Fibroblast of the aortic adventitia (primary cell): ENCODE measurements at places on chromosomes 16 and 17. TPM values are rescaled to one million over a fixed set of nuclear protein-coding genes. Genes with fewer than 3 reads are reported as not detected.
A peak's percentile ranks its signal among the peaks of the same experiment; 100 is the strongest.

DNA sequence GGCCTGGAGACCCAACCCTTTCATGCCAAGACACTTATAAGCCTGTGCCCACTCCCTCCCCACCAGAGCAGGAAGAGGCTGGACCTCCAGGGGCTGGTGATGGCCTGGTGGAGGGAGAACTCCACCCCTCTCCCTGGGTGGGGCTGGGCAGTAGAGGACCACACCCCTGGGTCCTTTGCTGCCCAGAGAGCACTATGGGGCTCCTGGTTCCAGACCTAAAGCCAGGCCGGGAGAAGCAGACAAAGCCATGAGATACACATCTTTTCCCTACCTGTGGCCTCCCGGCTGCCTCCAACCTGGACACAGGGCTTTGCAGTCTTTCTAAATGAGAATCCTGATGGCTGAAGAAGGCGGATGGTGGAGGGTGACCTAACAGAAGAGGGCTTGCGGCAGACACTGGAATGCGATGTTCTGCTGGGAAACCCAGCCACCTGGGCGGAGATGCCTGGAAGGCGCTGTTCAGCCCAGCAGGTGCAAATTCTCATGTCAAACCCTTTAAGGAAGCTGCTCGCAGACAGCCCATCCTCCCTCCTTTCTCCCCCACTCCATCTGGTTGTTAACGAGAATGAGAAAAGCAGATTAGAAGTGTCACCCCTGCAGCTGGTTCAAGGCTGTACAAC lies 43.9 kb upstream of the KIFC3 start:
- DNase-seq, result no peak

DNA sequence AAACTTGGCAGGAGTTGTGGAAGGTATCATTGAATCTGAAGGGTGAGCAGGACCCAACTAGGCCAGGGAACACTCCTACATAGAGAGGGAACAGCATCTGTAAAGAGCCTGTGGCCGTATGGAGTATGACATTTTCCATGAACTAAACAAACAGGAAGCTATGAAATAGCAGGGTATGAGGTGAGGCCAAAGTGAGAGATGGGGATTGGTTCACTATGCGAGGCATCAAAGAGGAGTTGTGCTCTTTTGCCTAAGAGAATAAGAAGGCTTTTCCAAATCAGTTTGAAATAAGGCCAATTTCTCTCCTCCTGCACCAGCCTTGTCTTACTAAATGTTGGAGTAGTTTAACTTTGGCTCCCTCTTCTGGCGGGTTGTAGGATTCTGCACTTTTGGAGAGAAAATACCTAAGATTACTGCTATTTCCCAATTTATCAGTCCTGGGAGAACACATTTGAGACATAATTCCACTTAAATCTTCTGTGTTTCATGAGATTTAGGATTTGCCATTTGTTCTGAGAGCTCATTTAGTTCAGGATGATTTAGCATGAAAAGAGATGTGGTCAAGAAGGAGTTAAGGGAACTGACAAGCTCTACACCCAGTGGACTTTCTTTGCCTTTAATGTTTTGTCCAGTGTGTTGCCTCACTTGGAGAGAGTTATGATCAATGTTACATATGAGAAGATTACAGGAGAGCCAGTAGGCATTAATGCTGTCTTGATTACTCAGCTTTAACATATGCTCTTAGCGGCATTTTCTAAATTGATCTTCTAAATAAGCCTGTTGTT lies 55.4 kb downstream of the TNRC6C start:
- peak; percentile 93 for DNase-seq

- DNase-seq, result no peak
These were observed 22.8 kb downstream of the TRIM25 start for GRCh38 chr17:56890906-56891674.

GRCh38 chr16:88871349-88871702 lies 4.9 kb upstream of the PABPN1L start:
- no peak for DNase-seq

- no peak for DNase-seq
These were observed 145.4 kb downstream of the SOX9 start for GRCh38 chr17:72266112-72266775.

GRCh38 chr17:81020443-81020766 lies 14.5 kb upstream of the BAIAP2 start:
- DNase-seq, result no peak

DNA sequence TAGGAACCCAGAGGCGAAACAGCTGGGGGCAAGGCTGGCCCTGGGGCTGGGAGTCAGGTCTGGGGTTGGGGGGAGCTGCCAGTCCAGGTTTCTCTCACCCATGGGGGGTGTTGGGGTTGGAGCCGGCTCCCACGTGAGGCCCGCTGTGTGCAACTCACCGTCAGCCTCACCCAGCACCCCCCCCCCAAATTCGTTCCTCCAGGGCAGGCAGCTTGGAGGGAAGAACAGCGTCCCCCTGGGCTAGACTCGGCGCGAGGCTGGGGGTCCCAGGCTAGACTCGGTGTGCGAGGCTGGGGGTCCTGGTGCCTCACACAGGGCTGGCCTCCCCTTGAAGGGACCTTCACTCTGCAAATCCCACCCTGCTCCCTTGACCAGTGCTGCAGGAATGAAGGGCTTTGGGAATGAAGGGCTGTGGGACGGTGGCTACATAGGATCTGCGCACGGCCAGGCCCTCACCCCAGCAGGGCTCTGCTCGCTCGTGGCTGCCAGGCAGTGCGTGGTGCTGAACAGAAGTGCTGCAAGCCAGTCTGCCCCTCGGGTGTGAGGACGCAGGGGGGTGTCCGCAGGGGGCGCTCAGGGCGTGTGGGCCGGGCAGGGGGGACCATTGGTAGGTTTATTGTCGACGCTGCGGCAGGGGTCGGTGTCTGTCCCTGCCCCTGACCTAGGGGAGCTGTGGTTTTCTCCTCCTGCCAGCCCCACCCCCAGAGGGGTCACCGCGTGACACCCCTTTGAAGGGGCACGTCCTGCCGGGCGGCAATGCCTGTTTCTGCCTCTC lies 74.7 kb downstream of the KLHDC4 start:
- no peak for DNase-seq

DNA sequence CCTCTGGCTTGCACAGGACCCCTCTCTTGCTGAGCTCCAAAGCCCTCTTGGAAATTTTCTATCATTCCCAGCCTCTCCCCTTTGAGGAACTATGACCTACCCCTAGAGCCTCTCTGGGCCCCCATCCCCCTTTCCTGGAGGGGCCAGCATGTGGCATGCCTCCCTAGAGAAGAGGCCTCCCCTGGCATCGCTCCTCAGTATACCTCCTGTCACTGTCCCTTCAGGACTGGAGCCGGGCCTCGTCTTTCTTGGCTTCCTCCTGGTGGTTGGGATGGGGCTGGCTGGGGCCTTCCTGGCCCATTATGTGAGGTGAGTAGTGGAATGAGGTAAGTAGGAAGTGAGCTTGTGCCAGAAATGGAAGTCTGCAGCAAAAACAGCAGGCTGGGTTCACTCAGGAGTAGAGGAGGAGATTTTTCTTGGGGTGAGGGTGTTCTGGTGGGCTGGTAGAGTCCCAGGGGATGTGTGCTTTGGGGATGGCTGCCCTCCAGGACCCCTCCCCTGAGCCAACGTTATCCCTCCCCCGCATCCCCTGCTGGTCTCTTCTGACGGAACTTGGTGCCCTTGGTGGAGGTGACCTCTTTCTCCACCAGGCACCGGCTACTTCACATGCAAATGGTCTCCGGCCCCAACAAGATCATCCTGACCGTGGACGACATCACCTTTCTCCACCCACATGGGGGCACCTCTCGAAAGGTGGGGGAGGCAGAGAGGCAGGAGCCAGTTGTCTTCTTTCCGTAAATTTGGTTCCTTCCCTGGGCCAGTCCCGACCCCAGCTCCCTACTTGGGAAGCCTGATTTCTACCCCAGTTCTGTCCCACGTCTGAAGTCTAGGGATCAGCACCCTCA lies 4.6 kb downstream of the GUCY2D start:
- DNase-seq, result no peak

GRCh38 chr16:14364386-14365199 lies 265.5 kb downstream of the PARN start:
- peak; percentile 63 for DNase-seq

DNA sequence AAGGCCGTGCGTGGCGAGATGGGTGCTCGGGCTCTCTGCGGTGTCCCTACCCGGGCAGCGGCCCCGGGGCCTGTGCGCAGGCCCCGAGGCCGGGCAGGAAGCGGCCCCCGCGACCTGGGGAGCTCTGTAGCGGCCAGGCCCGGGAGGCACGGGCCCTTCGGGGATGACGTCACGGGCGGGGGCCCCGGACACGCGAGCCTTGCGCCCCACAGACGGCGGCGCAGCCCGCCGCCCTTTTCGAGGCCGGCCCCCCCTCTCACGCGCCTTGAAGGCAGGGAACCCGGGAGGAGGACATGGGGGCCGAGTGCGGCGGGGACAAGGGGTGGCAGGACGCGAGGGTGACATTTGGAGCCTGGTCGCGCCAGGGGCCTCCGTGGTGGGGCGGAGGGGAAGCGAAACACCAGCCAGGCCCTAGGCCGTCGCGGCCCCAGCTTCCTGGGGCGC lies 1.1 kb downstream of the RAI1 start:
- peak; percentile 28 for DNase-seq

- DNase-seq, result no peak
These were observed 23.9 kb upstream of the AATK start for GRCh38 chr17:81189670-81190530.

The ARMC7 gene
- total RNA-seq, result 3.4 and 3.9 TPM in 2 replicates

The RNF135 gene
- total RNA-seq, result 10.1 and 10.7 TPM in 2 replicates

The GPRC5B gene
- 20.2 and 47.4 TPM in 2 replicates for total RNA-seq

The GUCY2D gene
- not detected in 2 replicates for total RNA-seq

The CFAP52 gene
- total RNA-seq, result 0.18 and 2.7 TPM in 2 replicates

The PLA2G10 gene
- not detected in 2 replicates for total RNA-seq

The CLCN7 gene
- 64.8 and 432 TPM in 2 replicates for total RNA-seq

The PCGF2 gene
- 2.9 and 4.8 TPM in 2 replicates for total RNA-seq
